ENCODE measurements at places on chromosomes 11 and 22.
A peak's percentile ranks its signal among the peaks of the same experiment; 100 is the strongest.

DNA sequence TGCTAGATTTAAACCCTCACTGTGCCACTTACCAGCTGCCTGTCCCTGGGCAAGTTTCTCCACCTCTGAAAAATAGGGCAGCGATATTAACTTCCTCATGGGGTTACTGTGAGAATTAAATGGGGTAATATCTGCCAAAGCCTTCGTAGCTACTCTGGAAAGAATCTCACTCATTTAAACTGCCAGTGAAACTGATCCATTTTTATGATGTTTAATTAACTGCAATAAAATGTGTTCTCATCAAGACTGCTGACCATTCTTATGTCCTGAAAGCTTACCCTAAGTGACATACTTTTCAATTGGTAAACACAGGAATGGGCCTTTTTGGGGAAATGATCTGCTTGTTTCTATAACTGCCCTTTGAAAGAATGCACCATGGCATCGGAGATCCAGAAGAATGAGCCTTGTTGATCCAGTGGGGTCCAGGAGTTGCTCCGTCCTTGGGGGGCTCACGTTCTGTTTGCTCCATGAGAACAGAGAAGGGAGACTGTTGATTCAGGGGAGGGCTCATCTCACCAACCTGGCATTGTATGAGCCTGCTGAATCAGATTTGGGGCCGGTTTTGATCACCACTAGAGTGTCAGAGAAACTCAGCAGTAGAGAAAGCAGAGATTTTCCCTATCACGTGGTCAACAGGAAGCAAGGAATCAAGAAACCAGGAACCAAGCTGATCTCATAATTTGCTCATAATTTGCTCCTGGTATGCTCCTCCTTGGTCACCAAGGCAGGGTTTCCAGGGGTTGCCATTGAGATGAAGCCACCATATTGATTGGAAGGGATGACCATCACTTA is 7.0 kb upstream of the CCDC86 start:
- no peak for DNase-seq

DNA sequence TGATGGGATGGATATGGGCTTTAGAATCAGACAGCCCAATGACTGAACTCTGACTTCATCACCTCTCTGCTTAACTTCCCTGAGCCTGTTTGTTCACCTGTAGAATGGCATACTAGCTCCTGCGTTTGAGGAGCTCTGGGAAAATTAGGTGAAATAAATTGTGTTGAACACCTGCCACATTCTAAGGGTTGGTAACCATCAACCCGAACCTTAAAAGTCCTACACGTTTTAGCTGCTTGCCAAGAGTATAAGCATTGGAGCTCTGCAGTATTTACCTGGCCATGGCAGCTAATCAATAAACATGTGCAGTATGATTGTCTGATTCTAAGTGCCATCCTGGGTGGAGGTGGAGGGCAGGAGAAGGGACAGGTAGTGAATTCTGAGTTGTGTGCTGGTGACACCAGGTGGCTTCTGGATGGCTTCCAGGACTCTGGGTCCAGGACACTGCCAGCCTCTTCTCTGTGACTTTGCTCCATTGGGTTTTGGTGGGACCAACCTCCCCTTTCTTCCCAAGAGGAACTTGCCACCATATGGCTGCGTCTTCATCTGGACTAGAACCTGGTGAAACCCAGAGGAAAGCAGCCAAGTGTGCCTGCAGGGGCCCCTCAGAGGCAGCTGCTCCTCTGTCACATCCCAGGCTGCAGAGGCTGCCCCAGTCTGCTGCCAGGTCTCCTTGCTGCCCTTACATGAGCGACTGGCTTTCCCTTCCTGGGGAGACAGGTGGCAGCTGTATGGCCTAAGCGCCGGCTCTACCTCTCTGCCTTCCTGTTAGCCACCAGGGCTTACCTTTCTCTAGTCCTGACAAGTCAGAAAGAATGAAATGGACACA is 85.6 kb downstream of the CACNG2 start:
- no peak for DNase-seq

GRCh38 chr22:33299245-33299956 is 241.2 kb upstream of the SYN3 start:
- no peak for DNase-seq

GRCh38 chr22:31055635-31056159 is 25.4 kb upstream of the SMTN start:
- no peak for DNase-seq

GRCh38 chr11:38952698-38953097 is 2354.7 kb upstream of the RAG2 start:
- no peak for DNase-seq

DNA sequence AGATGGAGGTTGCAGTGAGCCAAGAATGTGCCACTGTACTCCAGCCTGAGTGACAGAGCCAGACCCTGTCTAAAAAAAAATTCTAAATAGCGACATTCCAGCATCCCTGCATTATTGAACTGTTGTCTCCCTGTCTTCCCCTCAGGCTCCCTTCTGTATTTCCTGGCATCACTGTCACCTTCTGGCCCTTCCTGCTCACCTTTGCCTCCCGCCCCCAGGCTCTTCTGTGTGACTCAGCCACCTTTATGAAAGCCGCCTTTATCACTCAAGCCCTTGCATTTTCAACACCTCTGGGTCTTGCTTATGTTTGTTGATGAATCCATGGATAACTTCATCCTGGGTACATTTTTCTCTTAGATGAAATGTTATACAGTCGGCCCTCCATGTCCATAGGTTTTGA is 21.1 kb downstream of the UBASH3B start:
- DNase-seq = no peak

GRCh38 chr11:79501707-79502106 is 60.9 kb upstream of the TENM4 start:
- DNase-seq = no peak

DNA sequence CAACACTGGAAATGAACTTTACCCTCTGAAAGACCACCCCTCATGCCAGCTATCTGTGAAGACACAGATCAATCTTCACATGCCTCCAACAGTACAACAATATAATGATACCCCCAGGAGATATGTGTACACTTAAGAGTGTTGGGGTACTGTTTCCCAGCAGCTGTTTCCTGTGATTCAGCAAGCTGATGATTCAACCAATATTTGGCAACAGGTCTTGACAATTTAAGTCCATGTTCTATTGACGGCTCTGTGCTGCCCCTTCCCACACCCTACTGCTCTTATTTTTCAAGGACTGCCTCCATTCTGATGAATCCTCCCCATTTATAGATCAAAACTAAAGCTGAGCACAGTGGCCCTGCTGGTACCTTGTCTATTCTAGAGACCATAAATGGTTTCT is 6.6 kb downstream of the SNX19 start:
- no peak for DNase-seq

DNA sequence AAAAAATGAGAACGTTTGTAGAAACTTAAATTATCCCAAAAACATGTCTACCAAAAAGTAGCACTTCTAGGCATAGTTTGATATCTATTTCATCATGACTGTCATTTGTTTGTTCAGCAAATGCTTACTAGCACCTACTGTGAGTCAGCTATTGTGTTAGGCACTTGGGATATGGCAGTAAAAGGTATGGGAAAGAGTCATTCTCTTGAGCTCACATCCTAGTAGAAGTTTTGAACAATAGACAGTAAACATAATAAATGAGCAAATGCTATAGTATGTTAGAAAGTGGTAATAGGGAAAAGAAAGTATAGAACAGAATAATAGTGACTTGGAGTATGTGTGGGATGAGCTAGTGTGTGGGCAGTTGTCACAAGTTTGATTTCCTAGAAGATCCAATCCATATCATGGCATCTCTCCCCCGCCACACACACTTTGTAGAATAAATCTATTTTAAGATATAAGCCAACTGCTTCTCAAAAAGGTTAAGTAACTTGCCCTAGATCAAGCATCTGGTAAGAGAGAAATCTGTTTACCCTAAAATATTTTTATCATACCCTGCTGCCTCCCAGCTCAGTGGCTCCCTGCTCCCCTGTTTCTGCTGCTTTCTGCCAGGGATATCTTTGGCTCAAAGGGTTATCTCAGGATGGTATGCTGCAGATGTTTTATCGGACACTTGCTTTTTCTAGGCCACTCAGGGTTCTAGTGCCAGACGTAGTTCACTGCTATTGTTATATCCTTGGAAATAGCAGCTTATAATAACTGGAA is 129.7 kb downstream of the NCAM1 start:
- DNase-seq = no peak

GRCh38 chr11:42779555-42779954 is 532.2 kb upstream of the API5 start:
- no peak for DNase-seq

- DNase-seq = no peak
These were observed 30.1 kb upstream of the CAT start for GRCh38 chr11:34408580-34409172.

DNA sequence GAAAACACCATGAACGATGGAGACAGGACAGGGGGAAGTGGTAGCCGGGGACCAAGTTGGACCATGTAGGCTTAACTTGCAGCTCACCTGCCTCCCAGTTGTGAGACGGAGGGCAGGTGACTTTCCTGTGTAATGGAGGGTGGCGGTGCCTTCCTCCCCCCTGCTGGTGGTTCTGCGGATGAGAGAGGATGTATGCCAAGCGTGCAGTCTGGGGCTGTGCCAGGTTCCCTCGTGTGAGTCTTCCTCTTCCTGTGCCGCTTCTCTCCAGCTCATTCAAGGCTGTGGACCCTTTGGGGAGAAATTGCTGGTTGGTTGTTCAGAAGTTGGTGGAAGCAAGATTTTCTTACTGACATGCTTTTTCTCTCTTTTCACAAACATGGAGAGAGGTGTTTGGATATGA is 35.1 kb downstream of the MPPED1 start:
- no peak for DNase-seq

- DNase-seq = no peak
These were observed 835 bp upstream of the MYOD1 start for GRCh38 chr11:17718510-17718962.

DNA sequence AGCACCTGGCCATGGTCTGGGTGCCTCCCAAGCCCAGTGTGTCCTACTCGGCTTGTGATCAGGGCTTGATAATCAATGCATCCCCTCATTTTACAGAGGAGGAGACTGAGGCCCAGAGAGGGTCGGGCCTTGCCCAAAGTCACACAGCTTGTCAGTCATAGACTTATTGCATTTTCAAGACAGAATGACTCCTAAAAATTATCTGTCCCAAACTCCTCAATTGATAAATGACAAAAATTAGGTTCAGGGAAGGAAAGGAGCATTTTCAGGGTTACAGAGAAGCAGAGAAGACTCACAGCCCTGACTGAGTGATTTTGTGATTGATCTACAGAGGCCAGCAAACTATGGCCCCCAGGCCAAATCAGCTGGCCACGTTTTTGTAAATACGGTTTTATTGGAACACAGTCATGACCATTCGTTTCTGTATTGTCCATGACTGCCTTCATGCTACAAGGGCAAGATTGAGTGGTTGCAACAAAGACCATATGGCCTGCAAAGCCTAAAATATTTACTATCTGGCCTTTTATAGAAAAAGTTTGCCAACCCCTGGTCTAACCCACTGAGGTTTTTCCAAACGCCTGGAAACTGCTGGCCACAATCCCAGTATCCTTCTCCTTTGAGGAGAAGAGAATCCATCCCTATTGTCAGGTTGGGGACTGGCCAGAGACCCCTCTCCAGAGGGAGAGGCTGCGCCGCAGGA is 35.1 kb upstream of the NAV2 start:
- DNase-seq = no peak

DNA sequence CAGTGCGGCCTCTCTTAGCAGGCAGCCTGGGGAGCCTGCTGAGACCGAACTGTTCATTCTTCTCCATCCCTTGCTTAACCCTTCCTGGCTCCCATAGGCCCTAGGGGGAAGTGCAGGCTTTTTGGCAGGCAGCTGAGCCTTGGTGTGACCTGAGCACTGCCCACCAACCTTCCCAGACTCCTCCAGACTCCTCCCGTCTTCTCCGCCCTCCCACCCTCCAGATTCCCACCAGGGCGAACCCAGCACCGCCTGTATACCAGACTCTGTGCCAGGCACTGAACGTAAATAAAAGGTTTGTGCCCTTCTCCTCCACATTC is 7.9 kb downstream of the RELT start:
- no peak for DNase-seq

GRCh38 chr11:17416492-17416891 is 28.0 kb upstream of the KCNJ11 start:
- DNase-seq = no peak

GRCh38 chr22:22168190-22168940 is 76.2 kb upstream of the VPREB1 start:
- peak; percentile 10 for DNase-seq

GRCh38 chr11:80321786-80322185 is 881.0 kb upstream of the TENM4 start:
- DNase-seq = no peak

DNA sequence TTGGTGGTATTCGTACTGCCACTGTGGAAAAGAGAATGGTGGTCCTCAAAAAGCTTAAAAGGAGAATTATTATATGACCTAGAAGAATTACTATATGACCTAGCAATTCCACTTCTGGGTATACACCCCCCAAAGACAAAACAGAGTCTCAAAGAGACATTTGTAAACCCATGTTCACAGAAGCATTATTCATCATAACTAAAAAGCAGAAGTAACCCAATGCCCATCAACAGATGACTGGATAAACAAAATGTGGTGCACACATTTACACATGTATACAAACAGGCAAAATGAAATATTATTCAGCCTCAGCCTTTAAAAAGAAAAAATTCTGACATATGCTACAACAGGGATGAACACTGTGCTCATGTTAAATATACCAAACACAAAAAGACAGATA is 89.4 kb downstream of the ARHGAP32 start:
- DNase-seq = no peak

GRCh38 chr22:49749885-49750510 is 77.7 kb downstream of the BRD1 start:
- DNase-seq = no peak

DNA sequence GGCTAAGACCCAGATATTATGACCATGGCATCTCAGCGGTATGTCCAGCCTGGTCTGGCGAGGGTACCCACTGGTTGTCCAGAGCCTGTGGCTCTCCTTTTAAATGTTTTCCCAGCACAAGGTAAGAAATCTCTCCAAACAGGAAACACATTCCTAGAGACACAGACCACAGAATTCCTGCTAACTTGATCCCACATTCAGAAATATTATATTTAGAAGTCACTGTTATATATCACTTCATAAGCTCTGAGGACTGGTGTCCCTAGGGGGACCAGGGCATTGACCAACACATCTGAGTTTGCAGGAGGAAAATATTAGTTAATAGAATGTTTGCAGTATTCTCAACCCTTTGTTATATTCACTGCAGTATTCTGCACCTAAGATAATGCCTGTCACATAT is 23.1 kb downstream of the TMPRSS13 start:
- DNase-seq = no peak

DNA sequence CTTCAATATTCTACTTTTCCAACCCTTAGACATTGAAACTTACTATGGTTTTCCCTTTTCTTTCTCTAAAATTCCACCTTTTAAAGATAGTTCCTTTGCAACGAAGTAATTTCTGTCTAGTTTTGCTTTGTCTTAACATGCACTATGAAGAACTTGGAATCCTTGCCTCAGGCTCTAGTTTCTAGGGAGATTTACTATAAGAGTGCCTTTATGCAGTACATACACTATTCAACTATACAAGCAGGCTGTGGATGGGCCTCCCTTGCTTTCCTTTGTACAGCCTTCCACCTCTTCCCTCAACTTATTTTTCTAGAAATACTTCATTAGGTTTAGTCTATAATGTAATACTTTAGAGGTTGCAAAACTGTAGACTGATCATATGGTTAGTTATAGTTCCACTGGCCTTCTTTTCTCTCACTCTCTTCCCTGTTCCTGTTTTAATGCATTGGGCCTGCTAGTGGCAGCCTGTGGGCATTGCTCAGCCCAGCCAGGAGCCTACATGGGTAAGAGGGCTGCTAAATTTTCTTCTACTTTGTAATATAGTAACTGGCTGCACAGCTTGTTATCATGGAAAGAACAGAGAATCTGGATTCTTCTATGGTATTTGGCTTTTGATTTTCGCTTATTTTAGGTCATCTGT is 100.2 kb downstream of the C11orf87 start:
- DNase-seq = no peak
